Activated CD4-positive, alpha-beta T cell treated with anti-CD3 and anti-CD28 coated beads, Interleukin-2, amount 10 ng/mL, durations not matched to agents 24 days and 14 days (primary cell): ENCODE measurements at places on chromosomes 12 and 14. TPM values are rescaled to one million over a fixed set of nuclear protein-coding genes. Genes with fewer than 3 reads are reported as not detected.

Gene OR4E2
- not detected in 2 replicates for total RNA-seq

- no peak overlapping the region for H3K27ac ChIP-seq
- H3K36me3 ChIP-seq: no peaks in the 10 kb centered on the region
- H3K27me3 ChIP-seq: no peaks in the 10 kb centered on the region
These were observed 1590.5 kb upstream of the TMEM132C start for GRCh38 chr12:126676434-126676833.

DNA sequence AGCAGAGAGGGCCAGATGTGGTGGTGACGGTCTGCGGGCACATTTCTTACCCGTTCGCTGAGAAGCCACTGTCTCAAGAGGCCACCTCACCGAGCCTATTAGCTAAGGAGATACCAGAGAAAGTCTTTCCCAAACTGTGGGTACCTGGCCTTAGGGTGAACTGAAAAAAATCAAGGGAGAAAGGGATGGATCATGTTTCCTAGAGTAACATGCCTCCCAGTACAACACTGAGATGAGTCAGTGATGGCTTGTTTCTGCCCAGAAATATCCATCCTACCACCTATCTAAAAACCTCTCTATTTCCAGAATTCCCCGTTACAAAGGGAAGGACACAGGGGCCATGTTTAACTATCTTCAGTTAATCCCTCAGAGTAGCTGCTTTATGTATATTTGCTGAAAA lies 83.7 kb downstream of the LMNTD1 start:
- no peaks in the 10 kb centered on the region for H3K27me3 ChIP-seq
- H3K27ac ChIP-seq: no peak overlapping the region
- no peaks in the 10 kb centered on the region for H3K36me3 ChIP-seq
- DNase-seq: no peak

Gene SLCO1B1
- total RNA-seq: not detected in 2 replicates

Gene MAP3K9
- total RNA-seq: 4.2 TPM in 2 replicates

DNA sequence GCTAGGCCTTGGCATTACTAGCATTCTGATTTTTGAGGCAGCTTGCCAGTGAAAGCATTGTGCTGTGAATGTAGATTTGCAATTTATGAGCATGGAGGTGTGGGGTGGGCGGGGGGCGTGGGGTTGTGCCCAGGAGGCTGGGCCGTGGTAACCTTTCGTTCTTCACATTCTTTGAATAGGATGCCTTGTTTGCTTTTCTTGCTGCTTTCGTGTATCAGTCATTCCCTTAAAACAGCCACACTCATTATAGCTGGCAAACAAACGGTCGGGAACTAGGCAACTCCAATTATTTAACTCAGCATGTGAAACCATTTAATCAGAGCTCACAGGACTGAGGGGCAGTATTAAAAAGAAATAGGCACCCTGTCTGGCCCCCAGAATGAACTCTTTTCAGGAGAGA lies 115.9 kb upstream of the PELI2 start:
- peaks cover 49% of the 10 kb centered on the region for H3K27me3 ChIP-seq
- H3K27ac ChIP-seq: no peak overlapping the region
- DNase-seq: no peak
- no peak overlapping the region for H3K4me3 ChIP-seq

Gene MGP
- total RNA-seq: not detected in 2 replicates

DNA sequence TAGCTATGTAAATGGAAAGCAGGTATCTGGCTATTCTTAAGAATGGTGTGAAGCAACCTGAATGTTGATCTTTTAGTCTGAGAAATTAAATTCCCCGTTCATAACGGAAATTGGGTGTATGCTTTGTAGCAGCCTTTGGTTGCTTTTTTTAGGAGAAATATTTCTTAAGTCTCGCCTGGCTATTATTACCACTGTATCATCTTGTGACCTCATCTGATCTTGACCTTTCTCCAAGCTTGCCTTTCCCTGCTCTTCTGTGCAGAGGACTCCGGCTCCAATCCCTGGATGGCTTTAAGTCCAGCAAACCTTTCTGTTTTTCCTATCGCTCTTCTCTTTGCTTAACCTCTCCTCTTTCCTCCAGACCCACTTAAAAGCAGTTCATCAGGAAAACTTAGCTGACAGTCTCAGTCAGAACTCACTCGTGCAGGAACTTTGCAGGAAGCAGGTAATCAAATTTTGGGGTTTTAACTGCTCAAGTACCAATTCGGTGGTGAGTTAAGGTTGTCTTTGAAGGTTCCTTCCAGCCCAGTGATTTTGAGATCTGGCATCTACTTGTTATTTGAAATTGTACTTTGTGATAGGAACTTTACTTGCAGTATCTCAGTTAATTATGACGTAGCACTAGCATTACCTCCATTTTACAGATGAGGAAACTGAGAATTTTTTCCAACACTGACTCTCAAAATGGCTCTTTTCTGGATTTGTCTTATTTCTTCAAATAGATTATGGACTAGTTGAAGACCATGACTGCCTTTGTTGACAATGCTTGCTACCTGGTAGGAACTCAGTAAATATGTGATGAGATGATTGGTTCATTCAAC lies 14.1 kb downstream of the PPFIBP1 start:
- peaks cover 6% of the 10 kb centered on the region for H3K27me3 ChIP-seq
- no peak overlapping the region for H3K4me3 ChIP-seq
- peaks cover 17% of the 10 kb centered on the region for H3K36me3 ChIP-seq
- H3K4me1 ChIP-seq: peaks cover 21% of the 10 kb centered on the region
- no peak overlapping the region for H3K27ac ChIP-seq

Gene FGD4
- total RNA-seq: 0.07 TPM in 1 of 2 replicates, not detected in the other

GRCh38 chr12:127542391-127542790 lies 724.6 kb upstream of the TMEM132C start:
- no peak overlapping the region for H3K4me3 ChIP-seq
- H3K36me3 ChIP-seq: no peaks in the 10 kb centered on the region
- no peaks in the 10 kb centered on the region for H3K4me1 ChIP-seq
- DNase-seq: no peak

DNA sequence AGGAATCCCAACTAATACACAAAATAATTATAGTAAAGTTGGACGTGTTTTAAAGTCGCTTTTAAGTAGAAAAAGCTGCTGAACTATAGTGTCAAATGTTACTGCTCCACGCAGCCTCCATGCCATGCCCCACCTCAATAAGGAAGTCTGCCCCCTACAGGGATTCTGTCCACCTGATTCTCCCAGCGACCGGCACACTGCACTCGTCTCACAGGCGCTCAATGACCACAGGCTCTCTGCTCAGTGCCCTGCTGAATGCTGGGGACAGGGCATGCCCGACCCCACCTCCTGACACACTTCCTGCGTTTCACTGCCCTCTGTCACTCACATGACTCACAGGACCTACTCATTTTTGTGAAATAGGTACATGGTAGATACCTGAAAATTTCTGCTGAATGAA lies 48.9 kb downstream of the BDKRB1 start:
- no peak for DNase-seq
- H3K4me1 ChIP-seq: no peaks in the 10 kb centered on the region
- H3K27ac ChIP-seq: no peak overlapping the region
- no peak overlapping the region for H3K4me3 ChIP-seq
- H3K27me3 ChIP-seq: no peaks in the 10 kb centered on the region
- peaks cover 23% of the 10 kb centered on the region for H3K36me3 ChIP-seq

DNA sequence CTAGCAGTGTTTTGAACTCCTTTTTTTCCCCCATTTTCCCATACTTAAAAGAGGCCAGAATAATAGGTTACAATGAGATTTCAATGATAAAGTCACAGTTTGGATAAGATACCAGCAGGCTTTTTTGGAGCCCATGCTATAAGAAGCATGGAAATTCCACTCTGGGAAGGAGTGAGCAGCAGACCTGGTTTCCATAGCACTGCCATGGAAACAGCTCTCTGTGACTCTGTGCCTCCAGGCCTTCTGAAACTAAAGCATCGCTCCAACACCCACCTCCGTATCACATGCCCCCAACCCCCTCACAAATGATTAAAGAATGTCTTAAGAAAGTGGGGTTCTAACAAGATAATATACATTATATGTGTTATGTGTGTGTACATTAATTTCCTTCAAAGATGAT lies 165.0 kb downstream of the GRIN2B start:
- no peak overlapping the region for H3K27ac ChIP-seq
- no peaks in the 10 kb centered on the region for H3K4me1 ChIP-seq
- H3K36me3 ChIP-seq: no peaks in the 10 kb centered on the region
- no peak overlapping the region for H3K4me3 ChIP-seq
- no peak for DNase-seq

GRCh38 chr12:59407799-59408198 lies 188.0 kb upstream of the SLC16A7 start:
- no peaks in the 10 kb centered on the region for H3K27me3 ChIP-seq
- H3K4me1 ChIP-seq: peaks cover 9% of the 10 kb centered on the region
- no peaks in the 10 kb centered on the region for H3K36me3 ChIP-seq
- no peak overlapping the region for H3K27ac ChIP-seq
- DNase-seq: no peak

GRCh38 chr14:30243207-30243606 lies 315.6 kb upstream of the PRKD1 start:
- no peaks in the 10 kb centered on the region for H3K27me3 ChIP-seq
- no peaks in the 10 kb centered on the region for H3K36me3 ChIP-seq
- H3K4me1 ChIP-seq: no peaks in the 10 kb centered on the region
- no peak overlapping the region for H3K27ac ChIP-seq
- no peak overlapping the region for H3K4me3 ChIP-seq

DNA sequence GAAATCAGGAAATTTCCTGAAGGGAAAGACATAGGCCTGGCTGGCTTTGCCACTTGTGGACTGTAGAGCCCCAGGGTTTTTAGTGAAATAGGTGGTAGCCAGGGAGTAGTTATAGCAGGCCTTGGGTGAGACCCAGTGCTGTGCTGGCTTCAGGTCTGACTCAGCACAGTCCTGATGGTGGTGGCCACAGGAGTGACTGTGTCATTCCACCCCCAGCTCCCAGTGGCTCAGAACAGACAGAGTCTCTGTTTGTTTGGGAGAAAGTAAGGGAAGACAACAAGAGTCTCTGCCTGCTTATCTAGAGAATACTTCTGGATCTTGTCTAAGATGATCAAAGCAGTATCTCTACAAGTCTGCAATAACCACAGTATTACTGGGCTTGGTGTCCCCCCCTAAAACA lies 27.5 kb upstream of the OR6J1 start:
- H3K27me3 ChIP-seq: peaks cover 14% of the 10 kb centered on the region
- no peak for DNase-seq
- H3K36me3 ChIP-seq: no peaks in the 10 kb centered on the region
- H3K27ac ChIP-seq: no peak overlapping the region
- H3K4me1 ChIP-seq: no peaks in the 10 kb centered on the region

DNA sequence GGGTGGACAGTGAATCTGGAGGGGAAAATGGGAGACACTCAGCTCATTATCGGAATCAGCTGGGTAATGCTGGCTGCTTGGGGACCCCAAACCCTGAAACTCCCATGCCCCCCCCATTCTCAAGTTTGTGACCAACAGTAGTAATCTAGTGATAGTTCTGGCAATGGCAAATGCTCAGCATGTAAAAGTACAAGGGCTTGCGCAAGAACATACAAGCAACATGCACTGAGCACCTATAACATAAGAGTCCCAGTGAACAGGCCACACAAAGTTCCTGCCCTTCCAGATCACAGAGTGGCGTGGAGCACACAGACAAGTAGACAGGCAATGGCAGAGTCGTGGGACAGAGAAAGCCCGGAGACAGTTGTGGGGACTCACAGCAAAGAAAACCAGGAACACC lies 407.9 kb downstream of the MED13L start:
- DNase-seq: no peak
- peaks cover 3% of the 10 kb centered on the region for H3K4me1 ChIP-seq
- H3K27ac ChIP-seq: no peak overlapping the region
- H3K27me3 ChIP-seq: peaks cover 16% of the 10 kb centered on the region
